ENCODE measurements at places on chromosomes 6 and 20.

DNA sequence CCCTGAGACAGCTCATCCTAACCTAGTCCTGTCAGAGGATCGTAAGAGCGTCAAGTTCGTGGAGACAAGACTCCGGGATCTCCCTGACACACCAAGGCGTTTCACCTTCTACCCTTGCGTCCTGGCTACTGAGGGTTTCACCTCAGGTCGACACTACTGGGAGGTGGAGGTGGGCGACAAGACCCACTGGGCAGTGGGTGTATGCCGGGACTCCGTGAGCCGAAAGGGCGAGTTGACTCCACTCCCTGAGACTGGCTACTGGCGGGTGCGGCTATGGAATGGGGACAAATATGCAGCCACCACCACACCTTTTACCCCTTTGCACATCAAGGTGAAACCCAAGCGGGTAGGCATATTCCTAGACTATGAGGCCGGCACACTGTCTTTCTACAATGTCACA lies 3.2 kb upstream of the RPP21 start:
- DNase-seq, result no peak

- no peak for DNase-seq
Observed at GRCh38 chr20:36367907-36368799, 62.0 kb downstream of the DLGAP4 start.

- DNase-seq, result no peak
Observed at GRCh38 chr6:28979679-28980078, 25.4 kb downstream of the ZNF311 start.

- DNase-seq, result no peak
Observed at GRCh38 chr6:167588181-167588919, 238.4 kb upstream of the AFDN start.

DNA sequence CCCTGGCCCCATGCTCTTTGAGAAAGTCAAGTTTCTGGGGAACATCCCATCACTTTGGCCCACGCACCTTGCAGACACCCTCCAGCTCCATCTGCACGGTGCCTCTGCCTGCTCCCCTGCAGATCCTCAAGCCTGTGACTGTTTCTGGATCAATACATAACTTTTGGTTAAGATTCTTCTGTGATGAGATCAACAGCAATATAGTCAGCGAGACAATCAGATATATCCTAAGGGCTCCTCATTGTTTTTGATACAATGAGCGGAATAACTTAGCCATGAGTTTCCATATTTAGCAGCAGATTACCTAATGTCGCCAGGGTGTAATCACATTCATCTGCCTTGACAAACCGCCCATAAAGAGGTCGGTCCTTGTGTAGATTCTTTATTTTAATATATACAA lies 109.3 kb upstream of the MTHFD1L start:
- DNase-seq, result no peak

DNA sequence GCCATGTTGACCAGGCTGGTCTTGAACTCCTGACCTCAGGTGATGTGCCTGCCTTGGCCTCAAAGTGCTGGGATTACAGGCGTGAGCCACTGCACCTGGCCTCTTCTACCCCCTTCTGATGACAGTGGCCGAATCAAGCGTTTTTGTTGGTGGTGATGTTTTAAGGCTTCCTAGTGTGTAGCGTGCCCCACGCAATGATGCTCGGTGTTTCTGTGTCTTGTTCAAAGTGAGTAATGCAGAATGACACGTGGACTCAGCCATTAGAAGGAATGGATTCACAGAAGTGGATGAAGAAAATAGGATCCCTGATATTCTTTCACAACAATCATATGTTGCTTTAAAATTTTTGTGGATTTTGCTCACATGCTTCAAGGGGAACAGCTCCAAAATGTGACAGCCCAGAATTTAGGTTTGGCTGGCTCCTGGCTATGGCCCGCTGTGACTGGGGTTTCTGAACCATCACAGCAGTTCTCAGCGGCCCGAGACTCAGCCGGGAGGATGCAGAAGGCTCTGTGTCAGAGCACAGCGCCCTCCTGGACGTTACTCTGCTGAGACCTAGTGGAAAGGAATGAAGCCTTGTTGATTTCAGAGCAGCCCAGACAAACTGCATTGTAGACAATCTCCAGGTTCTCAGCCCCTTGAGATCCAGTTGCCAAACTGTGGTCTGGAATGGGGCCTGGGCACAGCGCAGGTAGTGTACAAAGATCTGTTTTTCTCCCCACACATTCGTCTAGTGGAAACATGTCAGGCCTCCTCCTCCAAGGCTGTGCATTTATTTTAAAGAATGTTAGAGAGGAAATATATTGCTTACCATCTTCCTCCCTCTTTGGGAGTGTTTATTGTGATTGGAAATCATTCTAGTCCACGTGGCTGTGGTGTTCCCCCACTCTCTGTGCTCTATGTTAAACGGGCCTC lies 57.6 kb upstream of the TIAM2 start:
- DNase-seq, result no peak

DNA sequence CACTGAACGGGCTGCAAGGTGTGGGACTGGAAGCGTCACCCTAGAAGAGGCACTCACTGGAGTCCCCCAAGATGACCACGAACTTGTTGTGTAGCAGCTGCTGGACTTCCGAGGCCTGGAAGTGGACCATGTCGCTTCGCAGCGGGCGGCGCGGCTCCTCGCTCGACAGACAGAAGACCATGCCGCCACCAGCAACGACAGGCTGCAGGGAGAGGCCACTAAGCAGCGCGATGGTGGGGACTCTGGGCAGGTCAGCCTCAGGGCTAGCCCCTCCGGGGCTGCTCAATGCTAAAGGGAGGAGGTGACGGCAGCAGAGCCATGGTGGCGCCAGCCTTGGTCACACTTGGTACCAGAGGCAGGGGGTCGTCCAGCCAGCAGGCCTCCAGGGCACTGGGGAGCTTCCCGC lies 720 bp downstream of the PCED1A start:
- DNase-seq, result no peak

GRCh38 chr6:43812850-43813578 lies 43.0 kb downstream of the VEGFA start:
- DNase-seq, result no peak

DNA sequence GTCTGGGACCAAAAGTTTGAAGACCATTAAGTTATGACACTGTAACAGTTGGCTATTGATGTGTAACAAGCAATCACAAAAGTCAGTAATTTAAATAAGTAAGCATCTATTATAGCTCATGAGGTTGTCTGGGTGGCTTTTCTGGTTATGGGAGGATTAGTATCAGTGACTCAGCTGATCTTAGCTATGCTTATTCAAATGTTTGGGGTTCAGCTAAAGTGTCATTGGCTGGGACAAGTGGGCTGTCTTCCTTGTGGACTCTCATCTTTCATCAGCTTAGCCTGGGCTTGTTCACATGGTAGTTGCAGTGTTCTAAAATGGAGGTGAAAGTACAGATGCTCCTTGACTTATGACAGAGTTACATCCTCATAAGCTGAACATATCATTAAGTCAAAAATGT lies 74.6 kb upstream of the LAMP5 start:
- DNase-seq, result no peak

GRCh38 chr6:85364344-85364743 lies 85.5 kb upstream of the NT5E start:
- no peak for DNase-seq

DNA sequence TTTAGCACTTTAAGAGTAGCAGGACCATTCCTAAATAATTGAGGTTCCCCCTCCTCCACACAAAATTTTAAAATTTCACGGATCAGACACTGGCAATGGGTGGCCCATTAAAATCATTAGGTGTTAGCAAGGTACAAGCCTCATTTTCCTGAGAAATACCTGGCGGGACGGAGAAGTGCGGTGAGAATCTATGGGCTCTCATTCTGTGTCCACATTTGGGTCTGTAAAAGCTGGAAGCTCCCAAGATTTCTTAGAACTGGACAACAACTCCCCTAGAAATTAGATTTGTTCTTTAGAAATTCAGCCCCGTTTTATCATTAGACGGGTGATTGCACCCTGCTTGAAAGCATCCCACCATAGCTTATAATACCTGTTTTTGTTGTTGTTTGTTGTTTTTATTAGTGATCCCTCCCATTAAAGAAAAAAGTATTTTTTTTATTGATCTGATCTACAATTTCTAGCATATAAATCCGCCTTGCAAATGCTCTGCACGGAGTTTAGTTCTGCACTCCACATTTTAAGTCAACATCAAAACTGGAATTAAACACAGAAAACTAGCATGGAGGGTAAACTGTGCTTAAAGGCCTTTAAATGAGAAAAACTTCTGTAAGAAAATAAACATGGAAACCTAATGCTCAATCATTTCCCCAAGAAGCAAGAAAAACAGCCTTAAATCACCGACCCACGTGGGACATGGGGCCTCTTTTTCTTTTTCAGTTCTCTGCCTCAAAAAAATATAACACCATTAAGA lies 5.7 kb downstream of the SIM1 start:
- no peak for DNase-seq

DNA sequence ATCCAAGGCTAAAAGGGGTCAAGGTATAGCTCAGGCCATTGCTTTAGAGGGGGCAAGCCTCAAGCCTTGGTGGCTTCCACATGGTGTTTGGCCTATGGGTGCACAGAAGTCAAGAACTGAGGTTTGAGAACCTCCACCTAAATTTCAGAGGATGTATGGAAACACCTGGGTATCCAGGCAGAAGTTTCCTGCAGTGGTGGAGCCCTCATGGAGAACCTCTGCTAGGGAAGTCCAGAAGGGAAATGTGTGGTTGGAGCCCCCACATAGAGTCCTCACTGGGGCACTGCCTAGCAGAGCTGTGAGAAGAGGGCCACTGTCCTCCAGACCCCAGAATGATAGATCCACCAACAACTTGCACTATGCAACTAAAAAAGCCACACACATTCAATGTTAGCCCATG lies 678.7 kb upstream of the ADGRB3 start:
- DNase-seq, result no peak

DNA sequence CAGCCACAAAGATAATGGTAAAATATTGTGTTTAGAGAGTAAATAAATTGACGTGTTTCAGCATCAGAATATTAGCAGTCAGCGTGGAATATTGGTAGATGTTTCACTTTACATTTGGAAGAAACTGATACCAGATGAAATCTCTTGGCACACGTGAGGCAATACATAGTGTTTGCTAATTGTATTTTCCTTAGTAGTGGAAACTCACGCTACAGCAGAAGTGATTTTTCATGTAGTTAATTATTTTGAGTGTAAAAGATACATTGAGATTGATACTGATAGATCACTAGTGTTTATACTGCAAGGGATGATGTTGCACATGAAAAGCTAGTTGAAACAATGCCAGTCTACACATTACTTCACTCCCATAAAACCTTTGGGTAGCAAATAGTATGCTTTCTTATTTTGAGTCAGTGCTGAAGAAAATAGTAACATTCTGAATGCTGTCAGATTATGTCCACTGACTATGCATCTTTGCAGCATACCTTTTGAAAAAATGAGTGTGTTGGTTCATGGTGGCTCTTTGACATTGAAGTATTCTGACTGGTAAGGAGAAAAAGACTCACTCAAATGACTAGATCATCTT lies 59.3 kb downstream of the CD2AP start:
- DNase-seq, result no peak

DNA sequence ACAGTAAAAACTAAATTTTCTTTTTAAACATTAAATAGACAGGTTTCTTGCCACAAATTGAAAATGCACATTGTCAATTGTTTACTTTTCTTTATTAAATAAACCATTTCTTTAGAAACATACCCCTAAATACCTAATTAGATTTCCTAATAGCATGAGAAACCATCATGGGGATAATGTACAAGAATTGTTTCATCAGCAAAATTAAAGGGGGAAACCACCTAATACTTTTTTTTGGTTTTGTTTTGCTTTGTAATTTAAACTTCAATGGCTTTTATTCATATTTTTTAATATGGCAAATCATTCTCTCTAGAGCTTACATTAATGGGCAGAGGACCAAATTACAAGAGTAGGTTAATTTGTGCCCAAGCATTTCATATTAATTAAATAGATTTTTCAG lies 987.9 kb downstream of the EPHA7 start:
- DNase-seq, result no peak

GRCh38 chr6:140566781-140567277 lies 1192.4 kb upstream of the CITED2 start:
- DNase-seq, result no peak

GRCh38 chr6:155377061-155377460 lies 62.8 kb upstream of the TFB1M start:
- DNase-seq, result no peak

GRCh38 chr6:81594501-81594900 lies 158.0 kb downstream of the TENT5A start:
- DNase-seq, result no peak

DNA sequence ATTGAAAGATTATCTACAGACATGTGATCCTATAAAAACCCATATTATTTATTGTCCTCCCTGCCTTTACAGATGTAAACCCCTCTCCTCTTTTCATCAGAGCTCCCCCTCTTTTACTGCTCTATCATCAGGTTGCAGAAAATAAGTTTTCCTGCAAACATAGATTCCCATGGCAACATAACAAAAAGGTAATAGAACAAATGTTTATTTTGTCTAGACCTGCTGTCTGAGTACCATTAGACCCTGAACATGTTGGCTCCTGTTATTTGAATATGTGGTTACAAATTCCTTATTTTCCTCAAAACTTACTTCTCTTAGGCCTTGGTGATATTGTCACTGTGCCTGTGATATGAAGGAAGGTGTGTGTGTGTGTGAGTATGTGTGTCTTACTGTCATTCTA lies 11.5 kb downstream of the MAPK14 start:
- no peak for DNase-seq

DNA sequence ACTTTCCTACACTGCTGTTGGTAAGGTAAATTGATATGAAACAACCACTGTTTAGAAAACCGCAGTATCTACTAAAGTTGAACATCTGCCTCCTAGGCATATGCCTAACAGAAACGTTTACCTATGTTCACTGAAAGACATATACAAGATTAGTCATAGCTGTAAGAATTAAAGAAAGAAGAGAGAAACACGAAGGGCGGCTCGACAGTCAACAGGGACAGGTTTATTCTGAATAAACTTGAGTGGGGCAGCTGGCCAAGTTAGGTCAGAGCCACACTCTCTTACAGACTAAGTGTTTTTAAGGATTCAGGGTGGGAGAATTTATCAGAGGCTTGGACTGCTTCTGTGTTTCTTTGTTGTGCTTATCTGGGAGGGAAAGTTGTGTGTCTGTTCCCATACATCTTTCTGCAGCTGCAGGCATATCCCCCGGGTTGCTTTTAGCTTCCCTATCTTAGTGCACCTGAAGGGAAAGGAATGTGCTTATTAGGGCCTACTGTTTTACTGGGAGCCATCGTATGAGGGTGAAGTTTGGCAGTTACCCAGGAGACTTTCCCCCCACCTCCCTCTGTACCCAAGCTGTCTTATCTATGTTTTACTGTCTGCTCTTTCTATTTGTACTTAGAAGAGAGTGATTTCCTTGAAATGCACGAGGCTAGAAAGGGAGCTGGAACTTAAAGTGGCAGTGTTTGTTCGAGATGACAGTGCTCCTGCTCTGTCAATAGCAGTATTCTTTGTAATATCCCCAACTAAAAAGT lies 20.4 kb downstream of the PROCR start:
- no peak for DNase-seq

DNA sequence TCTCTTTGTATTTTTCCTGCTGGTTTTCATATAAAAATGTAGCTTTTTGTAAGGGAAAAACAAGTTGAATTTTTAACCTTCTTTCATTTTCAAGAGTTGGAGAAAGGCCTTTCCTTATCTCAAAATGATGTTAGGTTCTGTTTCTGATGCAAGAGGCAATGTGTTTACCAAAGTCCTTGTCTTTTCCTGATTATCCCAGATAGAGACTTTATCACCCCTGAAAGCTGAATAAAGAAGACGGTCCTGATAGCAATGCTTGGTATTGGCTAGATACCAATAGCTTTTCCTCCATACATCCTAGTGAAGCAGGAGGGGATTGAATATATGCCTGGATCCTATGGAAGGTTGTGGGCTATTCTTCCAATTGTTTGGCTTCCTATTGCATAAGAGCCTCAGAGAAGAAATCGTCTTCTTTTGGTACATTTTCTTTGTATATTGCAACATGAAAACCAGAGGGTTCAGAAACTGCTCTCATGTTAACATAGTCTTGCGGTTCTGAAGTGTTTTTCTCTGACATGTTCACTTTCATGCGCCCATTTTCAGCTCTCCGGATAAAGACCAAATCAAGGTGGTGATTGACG lies 5.5 kb downstream of the PNLDC1 start:
- DNase-seq, result no peak

All from stimulated activated naive CD4-positive, alpha-beta T cell (primary cell).